RWPE2 (cell line): ENCODE measurements at places on chromosomes 11 and 22.

DNA sequence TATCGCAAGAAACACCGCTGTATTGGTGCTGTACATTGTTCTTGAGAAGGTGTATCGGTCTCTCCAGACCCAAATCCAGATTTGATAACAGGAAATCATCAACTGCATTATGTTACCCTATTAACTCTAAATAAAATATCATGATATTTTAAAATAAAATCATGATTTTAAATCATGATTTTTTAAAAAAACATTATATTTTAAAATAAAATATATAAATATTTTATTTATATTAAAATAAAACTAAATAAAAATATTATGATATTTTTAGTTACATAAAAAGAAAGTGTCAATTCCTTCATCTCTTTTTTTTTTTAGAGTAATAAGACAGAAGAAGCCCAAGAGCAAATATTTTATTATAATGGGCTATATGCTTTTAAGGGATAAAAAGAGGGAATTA lies 27.6 kb downstream of the RBMXL2 start:
- DNase-seq: no peak

GRCh38 chr11:133801356-133801755 lies 44.0 kb downstream of the SPATA19 start:
- DNase-seq: no peak

GRCh38 chr22:23137905-23138561 lies 3.8 kb downstream of the RSPH14 start:
- no peak for DNase-seq

DNA sequence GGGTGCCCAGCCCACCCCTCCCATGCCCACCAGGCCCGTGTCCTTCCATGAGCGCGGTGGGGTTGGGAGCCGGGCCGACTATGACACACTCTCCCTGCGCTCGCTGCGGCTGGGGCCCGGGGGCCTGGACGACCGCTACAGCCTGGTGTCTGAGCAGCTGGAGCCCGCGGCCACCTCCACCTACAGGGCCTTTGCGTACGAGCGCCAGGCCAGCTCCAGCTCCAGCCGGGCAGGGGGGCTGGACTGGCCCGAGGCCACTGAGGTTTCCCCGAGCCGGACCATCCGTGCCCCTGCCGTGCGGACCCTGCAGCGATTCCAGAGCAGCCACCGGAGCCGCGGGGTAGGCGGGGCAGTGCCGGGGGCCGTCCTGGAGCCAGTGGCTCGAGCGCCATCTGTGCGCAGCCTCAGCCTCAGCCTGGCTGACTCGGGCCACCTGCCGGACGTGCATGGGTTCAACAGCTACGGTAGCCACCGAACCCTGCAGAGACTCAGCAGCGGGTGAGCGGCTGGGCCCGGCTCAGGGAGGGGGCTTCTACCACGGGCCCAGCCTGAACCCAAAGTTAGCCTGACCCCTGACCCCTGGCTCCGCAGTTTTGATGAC lies 3.0 kb downstream of the PKP3 start:
- DNase-seq: no peak

- DNase-seq: no peak
These were observed 127.7 kb downstream of the MAML2 start for GRCh38 chr11:96215110-96215782.

GRCh38 chr11:12831471-12832202 lies 157.4 kb downstream of the TEAD1 start:
- no peak for DNase-seq
